HFF-Myc (cell line): ENCODE measurements at places on chromosomes 12 and 14.

- no peak for DNase-seq
These were observed 476.5 kb downstream of the SLC6A15 start for GRCh38 chr12:84436134-84436533.

GRCh38 chr12:41587574-41587973, 399.5 kb downstream of the PDZRN4 start:
- no peak for DNase-seq

DNA sequence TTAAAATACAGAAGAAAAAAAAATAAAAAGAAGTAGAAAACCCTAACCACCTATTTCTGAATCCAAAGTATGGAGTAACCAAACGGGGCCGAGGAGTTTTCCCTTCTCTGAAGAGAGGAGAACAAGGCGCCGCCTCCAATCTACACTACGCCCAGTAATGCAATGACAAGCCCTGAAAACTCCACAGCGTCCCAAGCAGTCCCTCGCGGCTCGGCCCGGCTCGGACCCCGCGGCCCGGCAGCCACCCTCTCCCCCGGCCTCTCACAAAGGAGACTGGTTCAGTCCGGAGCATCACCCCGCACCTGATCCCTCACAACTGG, 371 bp downstream of the CHD8 start:
- DNase-seq: no peak

GRCh38 chr12:9711664-9712063, 21.2 kb downstream of the CLECL1 start:
- no peak for DNase-seq

DNA sequence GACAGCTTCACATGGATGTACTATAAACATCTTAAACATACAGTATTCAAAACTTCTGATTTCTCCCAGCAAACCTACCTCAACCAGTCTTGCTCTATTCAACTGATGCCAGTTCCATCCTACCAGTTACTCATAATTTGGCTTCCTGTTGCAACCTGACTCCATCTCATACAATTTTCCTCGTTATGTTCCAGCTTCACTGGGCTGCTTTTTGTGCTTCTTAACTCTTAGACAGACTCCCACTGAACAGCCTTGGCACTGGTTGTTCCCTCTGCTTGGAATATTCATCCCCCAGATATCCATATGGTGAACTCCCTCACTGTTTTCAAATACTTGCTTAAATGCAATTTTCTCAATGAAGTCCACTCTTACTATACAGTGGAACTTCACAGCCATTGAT, 249.2 kb downstream of the AEBP2 start:
- DNase-seq: no peak

- no peak for DNase-seq
These were observed 205.8 kb upstream of the SLC38A2 start for GRCh38 chr12:46578190-46578982.

DNA sequence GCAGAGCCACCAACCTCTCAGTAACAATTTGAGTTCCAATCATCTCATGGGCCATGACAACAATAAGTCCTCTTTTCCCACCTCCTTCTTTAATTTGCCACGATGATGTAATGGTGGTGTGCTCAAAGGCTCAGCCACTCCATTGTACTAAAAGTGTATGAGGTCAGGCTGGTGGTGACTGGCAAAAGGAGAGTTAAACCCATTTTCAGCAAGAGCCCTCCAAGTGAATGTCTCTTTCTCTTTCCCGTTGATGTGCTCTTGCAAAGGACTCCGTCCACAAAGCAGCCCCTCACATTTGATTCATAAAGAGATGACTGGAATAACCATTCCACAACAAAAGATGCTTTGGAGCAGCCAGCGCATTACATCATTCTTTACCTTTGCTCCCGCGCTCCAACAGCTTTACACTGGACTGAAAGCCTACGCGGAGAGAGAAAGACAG, 41.6 kb downstream of the DUSP16 start:
- DNase-seq: no peak

DNA sequence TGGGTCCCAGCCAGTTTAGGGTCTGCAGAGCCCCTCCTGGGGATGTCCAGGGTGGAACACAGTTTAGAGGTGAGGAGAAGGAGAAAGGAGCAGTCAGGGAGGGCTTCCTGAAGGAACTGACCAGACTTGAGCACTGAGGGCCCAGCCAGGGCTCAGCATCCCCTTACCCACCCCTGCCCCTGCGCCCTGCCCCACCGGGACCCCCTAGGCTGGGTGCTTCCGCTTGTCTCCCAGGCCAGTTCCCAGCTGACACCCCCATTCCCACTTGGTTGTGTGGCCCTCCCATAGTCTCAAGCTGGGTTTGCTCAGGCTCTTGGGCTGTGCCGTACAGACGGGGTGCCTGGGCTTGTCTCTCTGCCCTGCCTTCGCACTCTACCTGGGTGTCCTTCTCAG, 26.3 kb upstream of the KIF26A start:
- DNase-seq: no peak

DNA sequence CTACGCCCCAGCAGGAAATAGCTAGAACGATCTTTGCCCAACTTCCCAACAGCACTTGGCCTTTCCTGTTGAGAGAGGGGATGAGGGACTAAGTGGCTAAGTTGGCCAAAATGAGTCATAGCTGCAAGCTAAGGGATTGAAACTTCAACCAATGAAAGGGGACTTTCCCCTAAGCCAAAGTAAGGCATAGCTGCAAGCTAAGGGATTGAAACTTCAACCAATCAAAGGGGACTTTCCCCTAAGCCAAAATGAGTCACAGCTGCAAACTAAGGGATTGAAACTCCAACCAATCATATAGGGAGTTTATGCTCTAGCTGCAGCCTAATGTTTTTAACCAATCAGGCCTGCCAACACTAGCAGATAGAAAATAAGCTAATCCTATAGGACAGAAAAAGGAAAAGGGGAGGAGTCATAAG, 100.5 kb upstream of the SSTR1 start:
- no peak for DNase-seq

GRCh38 chr14:86166541-86166940, 636.6 kb downstream of the FLRT2 start:
- DNase-seq: no peak
